ENCODE measurements at places on chromosomes 3 and 15. TPM values are rescaled to one million over a fixed set of nuclear protein-coding genes. Genes with fewer than 3 reads are reported as not detected.

DNA sequence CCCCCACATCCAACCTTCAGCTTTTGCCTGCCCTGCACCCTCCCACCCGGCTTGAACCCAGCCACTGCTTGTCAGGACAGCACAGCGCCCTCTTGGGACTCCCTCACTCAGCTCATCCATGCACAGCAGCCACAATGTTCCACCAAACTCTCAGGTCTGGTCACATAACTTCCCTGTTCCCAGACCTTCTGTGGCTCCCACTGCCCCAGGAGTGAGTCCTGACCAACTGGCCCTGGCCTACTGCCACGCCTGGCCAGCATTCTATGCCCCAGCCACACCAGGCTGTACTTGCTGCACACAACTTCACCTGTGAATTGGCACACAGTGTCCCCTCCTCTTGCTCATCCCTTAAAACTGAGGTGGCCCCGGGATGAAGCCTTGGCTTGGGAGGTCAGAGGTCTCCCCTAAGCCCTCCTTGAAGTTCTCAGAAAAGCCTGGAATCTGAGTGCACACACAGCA lies 21.0 kb downstream of the PLXNB1 start:
- no peak overlapping the region for H3K4me3 ChIP-seq
- no peak for DNase-seq
- H3K27me3 ChIP-seq = no peaks in the 10 kb centered on the region
- no peaks in the 10 kb centered on the region for H3K4me1 ChIP-seq
- H3K27ac ChIP-seq = no peak overlapping the region

DNA sequence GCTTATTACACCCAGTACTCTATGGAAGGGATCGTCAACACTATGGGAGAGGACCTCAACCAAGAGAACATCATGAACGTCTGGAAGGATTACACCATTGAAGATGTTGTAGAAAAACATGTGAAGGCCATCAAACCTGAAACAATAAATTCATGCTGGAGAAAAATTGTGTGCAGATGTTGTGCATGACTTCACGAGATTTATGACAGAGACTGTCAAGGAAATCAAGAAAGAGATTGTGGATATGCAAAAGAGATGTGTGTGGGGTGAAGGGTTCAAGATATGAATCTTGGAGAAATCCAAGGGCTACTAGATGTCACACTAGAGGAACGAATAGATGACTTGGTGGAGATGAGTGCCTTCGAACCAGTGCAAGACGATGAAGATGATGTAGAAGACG lies 3.5 kb upstream of the PARP16 start:
- no peaks in the 10 kb centered on the region for H3K36me3 ChIP-seq
- H3K27ac ChIP-seq = no peak overlapping the region
- H3K27me3 ChIP-seq = no peaks in the 10 kb centered on the region
- no peak for DNase-seq

Gene ADGRG7
- 27.0 TPM for total RNA-seq

DNA sequence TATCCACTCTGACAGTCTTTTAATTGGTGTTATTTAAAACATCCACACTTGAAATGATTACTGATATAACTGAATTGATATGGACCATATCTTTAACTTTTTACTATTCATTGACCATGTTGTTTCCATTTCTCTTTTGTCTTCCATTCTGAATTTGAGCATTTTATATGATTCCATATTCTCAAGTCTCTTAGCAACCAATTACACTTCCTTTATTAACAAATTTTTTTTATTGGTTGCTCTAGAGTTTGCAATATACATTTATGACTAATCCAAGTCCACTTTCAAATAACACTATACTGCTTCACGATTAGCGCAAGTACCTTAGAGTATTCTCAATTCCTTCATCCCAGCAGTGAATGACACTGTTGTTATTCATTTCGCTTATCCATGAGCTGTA lies 16.4 kb downstream of the RFX7 start:
- H3K4me3 ChIP-seq = no peak overlapping the region
- no peaks in the 10 kb centered on the region for H3K27me3 ChIP-seq
- H3K36me3 ChIP-seq = peaks cover 73% of the 10 kb centered on the region
- no peak overlapping the region for H3K27ac ChIP-seq
- DNase-seq = no peak

Gene TGFBR2
- total RNA-seq = 62.7 TPM

GRCh38 chr3:155308831-155309230 lies 15.3 kb upstream of the STRIT1 start:
- H3K27ac ChIP-seq = no peak overlapping the region
- H3K4me1 ChIP-seq = no peaks in the 10 kb centered on the region
- no peaks in the 10 kb centered on the region for H3K27me3 ChIP-seq
- no peaks in the 10 kb centered on the region for H3K36me3 ChIP-seq
- no peak overlapping the region for H3K4me3 ChIP-seq
- DNase-seq = no peak

Gene SLC9C1
- total RNA-seq = not detected

GRCh38 chr15:56471440-56472069 lies 6.6 kb upstream of the MNS1 start:
- no peaks in the 10 kb centered on the region for H3K36me3 ChIP-seq
- H3K4me3 ChIP-seq = no peak overlapping the region
- H3K4me1 ChIP-seq = peaks cover 12% of the 10 kb centered on the region
- peaks cover 6% of the 10 kb centered on the region for H3K27me3 ChIP-seq

Gene THRB
- not detected for total RNA-seq

GRCh38 chr3:6807967-6808588 lies 52.8 kb upstream of the GRM7 start:
- H3K36me3 ChIP-seq = no peaks in the 10 kb centered on the region
- no peaks in the 10 kb centered on the region for H3K4me1 ChIP-seq
- no peaks in the 10 kb centered on the region for H3K27me3 ChIP-seq
- H3K27ac ChIP-seq = no peak overlapping the region

GRCh38 chr15:93033434-93034045 lies 55.5 kb downstream of the RGMA start:
- peaks cover 2% of the 10 kb centered on the region for H3K27me3 ChIP-seq
- DNase-seq = no peak
- no peak overlapping the region for H3K27ac ChIP-seq
- no peaks in the 10 kb centered on the region for H3K36me3 ChIP-seq

Gene GOLGA6L7
- not detected for total RNA-seq

Gene PDZRN3
- not detected for total RNA-seq

Measured in activated CD8-positive, alpha-beta T cell treated with anti-CD3 and anti-CD28 coated beads, Interleukin-2, amount 10 ng/mL, durations not matched to agents 7 days and 5 days (primary cell).